ENCODE measurements at places on chromosomes 7 and 10.

- DNase-seq, result no peak
Observed at GRCh38 chr7:4178916-4179687, 503.0 kb upstream of the FOXK1 start.

DNA sequence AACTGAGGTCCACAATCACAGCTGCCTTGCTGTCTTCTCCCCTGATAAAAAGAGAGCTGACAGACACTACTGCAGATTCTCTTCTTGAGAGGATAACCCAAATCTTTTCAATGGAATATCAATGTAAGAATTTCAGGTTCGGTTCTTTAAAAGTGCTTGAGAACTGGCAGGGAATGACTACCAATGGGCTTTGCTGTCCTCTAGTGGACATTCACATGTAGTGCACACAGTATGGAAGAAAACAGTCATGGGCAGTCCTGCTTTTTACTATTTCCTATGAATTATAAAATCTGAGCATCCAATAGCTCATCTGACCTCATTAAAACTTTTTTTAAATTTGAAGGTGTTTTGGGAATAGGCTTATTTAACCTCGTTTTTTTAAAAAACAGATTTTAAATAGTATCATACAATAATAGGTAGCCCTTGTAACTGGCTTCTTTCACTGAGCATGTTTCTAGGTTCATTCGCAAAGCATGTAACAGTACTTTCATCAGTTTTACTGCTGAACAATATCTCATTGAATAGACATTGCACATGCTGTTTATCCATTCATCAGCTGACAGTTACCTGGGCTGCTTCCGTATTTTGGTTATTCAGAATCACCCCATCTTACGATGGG is 18.3 kb downstream of the FZD9 start:
- DNase-seq, result peak; percentile 38

- DNase-seq, result no peak
Observed at GRCh38 chr10:12225444-12225843, 29.5 kb downstream of the CDC123 start.

DNA sequence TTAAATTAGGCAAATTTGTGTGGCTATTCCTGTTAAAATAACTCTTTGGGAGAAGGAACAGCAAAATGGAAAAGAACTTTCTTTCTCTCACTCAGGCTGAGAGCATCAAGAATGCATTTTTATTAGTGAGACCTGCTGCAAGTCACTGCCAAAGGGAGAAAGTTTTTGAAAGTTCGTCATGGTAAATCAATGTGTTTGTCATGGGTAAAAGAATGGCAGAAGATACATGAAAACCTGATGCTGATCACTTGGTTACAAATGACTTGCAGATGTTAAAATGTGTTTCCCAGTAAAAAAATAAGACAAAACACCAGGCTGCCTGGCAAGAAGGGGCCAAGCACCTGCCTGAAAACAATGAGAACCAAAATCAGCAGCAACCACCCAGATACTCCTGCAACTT is 484.7 kb upstream of the NRP1 start:
- DNase-seq, result no peak

DNA sequence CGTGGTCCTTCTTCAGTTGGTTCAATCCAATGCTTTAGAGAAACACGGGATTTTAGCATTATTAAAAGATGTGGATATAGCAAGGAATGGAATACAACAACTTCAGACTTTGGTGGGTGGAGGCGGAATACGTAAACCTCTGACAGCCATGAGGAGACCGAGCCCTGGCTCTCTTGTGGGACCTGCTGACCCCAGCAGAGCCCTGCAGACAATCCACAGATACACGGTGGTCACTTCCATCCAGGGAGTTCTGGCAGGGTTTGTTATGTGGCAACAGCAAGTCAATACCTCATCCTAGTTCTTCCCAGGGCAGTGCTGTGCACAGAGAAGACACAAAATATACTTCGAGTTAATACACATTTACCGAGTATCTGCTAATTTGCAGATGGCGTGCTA is 118.5 kb upstream of the DIP2C start:
- no peak for DNase-seq

- DNase-seq, result peak; percentile 59
Observed at GRCh38 chr7:40329601-40330153, 194.9 kb downstream of the SUGCT start.

DNA sequence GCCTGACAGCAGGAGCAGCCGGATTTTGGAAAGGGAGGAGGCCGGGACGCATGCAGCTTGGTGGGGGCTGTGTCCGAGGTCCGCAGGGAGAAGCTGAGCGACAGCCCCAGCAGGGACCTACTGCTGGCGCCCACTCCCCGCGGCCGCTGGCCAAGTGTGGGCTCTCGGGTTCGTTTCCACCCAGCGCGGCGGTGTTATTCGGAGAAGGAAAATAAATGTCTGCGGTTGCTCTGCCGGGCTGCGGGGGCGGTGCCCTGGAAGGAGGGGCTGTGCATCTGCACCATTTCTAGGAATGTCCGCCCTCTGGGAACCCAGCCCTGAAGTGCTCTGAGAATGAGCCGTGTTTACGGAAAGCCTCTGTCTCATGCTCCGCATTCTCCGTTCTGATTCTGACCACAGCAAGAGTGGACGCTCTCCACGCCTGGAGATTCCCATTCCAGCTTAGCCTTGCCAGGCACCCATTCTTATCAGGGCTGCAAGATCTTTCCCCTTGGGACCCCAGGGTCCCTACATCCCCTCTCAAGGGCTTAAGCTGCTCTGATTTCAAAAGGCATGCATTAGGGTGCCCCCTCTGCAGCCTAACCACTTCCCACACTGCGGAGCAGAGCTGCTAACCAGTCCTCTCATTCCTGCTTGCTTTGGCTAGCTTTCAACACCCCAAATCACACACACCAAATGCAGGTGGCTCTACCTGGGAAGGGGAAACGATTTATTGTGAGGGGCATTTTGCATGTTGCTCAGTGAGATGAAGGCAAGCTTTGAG is 256.6 kb upstream of the GLI3 start:
- no peak for DNase-seq

DNA sequence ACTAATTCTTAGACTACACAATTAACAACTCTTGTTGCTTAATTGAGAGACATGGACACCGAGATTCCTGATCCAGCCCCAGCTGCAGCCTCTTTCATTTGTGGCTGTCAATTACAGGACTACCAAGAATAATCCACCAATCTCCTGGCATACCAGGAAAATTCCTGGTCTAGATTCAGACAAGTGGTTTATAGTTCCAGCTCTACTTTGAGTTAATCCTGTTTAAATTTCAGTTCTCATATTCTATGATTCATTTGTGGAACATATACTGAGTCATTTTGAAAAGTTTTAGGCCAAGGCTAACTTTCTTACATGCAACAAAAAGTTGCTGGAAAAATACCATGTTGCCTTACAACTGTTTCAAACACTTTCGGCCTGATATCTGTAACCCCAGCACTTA is 253.5 kb downstream of the MAGI2 start:
- DNase-seq, result no peak

DNA sequence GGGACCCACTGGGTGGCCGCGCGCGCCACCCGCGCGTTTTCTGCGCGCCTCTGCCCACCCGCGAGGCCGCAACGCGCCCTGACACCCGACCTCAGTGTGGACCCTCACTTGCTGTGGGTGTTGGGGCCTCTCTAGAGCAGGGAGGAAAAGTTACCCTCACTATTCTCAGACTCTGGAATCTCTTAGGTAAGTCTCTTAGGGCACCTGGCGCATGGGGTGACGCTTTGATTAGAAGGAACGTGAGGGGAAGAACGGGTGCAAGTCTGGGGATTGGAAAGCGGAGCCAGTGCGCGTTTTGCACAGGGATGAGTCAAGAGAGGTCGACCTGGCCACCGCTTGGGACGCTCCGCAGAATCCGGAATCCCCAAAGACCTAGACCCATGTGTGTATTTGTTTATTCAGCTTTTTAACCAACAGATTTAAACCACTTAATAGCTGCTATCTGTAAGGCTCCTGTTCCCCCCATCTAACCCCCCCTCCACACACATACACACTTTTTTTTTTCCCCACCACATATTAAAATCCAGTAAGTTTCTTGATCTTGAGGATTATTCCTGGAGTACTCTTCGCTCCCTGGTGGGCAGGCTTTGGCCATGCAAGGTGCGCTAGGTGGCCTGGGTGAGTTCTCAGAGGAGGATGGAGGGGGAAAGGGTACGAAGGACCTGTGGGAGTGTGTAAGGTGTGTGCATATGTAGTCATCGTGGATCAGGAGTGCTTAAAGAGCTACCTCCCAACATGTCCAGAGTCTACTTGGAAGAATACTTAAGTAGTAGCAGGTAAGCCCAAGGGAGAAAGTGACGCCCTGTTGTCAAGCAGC is 169.1 kb upstream of the PPP1R3A start:
- DNase-seq, result no peak

DNA sequence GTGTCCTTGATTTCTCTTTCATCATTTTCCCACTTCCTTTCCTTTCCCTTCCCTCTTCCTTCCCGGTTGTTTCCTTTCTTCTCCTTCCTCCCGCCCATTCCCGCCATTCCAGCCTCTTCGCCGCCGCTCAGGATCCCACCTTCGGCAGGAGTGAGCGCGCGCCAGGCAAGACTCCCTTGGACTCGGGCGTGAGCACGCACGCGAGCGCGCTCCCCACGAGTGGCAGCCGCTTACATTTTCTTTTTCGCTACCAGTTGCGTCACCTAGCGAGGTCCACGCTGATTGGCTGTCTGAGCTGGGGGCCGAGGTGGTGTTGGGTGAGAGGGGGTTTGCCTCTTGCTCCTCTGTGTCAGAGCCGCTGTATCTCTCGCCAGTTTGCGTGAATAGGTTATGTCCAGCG is 11.8 kb downstream of the ZAN start:
- no peak for DNase-seq

- DNase-seq, result peak; percentile 12
Observed at GRCh38 chr7:92131764-92132330, 2.4 kb downstream of the CYP51A1 start.

DNA sequence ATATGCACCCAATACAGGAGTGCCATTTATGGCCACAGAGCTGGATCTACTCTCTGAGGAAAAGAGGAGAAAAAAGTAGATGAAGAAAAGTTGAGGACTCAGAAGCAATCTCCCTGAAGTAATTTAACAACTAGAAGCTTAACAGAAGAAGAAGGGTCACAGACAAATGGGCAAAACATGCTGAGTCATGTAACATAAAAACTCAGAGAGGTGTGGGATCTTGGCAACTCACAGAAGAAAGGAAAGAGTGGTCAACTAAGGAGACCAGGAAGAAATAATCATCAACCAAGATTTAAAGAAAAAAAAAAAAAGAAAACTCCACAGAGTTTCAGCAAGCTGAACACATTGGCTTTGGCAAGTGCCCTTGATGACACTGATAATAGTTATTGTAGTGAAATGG is 51.8 kb upstream of the BET1 start:
- no peak for DNase-seq

- DNase-seq, result no peak
Observed at GRCh38 chr7:24718977-24719491, 38.2 kb downstream of the GSDME start.

- DNase-seq, result no peak
Observed at GRCh38 chr7:13411151-13411550, 578.3 kb downstream of the ETV1 start.

DNA sequence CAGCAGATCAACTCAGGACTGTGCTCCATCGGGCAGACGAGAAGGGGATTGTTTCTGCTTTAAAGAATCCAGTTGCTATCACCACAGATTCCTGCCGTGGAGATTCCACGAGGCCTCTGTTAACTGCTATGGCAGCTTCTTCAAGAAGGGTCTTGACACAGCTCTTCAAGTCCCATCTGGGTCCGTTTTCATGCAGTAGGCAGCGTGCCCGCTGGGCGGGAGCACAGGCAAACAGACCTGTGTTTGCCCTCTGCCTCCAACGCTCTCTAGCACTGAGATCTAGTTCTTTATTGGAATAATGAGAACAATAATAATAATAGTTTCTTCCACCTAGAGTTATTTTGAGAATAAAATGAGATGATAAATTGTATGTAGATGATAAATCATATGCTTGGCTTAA is 127.2 kb upstream of the SP8 start:
- no peak for DNase-seq

DNA sequence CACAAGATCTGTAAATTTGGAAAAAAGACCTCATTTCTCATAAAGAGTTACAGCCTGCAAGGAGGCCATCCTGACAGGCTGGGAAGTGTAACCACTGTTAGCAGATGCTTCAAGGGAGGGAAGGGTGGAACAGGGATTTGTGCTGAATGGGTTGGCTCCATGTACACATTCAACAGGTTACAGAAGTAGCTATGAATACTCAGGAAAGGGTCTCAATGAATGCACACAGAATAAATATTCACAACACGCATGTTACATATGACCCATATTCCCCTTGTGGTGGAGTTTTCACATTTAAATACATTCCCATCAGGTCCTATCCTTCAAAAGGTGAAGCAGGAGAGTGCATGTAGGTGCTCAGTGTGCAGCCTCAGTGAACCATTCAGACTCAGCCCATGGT is 316.4 kb upstream of the COBL start:
- no peak for DNase-seq

GRCh38 chr7:77288676-77289320 is 89.2 kb upstream of the FGL2 start:
- no peak for DNase-seq

DNA sequence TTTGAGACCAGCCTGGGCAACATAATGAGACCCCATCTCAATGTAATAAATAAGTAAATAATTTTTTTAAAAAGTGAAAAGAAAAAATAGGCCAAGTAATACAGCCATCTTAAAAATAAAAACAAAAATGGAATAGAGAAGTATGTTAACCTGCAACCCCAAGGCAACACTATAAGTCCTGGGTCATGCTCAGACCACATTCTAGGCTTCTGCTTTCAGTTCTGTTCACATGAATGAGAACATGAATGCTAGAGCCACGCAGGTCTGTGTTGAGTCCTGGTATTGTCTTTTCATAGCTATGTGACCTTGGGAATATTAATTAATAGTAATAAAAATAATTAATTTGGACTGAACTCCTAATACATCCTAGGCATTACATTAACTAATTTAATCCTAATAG is 284.0 kb downstream of the AUTS2 start:
- DNase-seq, result no peak

GRCh38 chr10:51892965-51893658 is 193.7 kb upstream of the CSTF2T start:
- DNase-seq, result no peak

DNA sequence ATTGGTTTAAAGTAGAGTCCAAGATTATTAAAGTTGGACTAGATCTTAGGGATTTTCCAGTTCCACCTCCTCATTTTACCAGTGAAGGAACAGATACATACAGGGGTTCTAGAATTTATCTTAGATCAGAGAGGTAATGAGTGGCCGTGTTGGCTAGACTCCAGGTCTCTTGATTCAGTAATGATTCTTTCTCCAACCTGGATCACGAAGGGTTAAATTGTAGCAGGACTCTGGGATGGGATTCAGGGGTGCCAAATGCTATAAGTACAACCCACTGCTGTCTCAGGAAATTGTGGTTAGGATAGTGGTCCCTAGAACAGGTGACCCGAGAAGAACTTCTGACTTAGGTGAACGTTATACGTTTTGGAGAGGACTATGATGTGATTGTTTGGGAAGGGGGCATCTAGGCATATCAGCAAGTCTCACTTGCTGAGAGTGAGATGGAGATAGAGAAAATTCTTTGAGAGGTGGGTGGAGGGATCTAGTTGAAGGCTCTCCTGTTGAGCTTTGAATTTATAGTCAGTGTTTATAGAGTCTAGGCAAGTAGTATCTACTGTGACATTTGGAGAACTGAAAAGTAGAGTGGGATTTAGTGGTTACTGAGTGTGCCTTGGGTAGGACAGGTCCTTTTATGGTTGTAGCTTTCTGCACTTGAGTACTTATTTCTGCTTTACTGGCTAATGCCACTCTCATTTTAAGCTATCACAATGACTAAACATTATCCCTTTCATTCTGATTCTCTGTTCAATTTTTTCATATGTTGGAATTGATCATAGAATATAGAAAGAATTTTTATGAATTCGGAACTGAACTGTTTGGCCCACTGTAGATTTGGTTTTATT is 58.3 kb downstream of the ST7 start:
- no peak for DNase-seq

Measured in AML-193 (cell line).